ENCODE measurements at places on chromosomes 1 and 21. TPM values are rescaled to one million over a fixed set of nuclear protein-coding genes. Genes with fewer than 3 reads are reported as not detected.

DNA sequence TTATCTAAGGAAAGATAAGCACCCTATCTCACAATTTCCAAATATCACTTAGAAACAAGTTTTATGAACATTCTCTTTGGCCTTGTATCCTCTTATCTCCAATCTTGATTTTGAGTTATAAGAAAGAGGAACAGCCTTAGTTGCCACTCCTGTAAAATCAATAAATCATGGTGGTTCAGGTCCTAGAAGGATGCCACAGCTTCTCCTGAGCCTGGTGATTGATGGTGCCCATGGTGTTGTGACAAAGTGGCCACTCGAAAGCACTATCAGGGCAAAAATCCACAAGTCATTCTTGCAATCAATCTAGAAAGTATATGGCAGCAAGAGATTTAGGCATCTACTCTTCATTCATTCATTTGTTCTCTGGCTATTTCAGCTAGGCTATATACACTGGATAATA is 27.8 kb downstream of the GBP6 start:
- DNase-seq, result no peak

The PGBD5 gene
- 1.0 TPM for polyA plus RNA-seq

DNA sequence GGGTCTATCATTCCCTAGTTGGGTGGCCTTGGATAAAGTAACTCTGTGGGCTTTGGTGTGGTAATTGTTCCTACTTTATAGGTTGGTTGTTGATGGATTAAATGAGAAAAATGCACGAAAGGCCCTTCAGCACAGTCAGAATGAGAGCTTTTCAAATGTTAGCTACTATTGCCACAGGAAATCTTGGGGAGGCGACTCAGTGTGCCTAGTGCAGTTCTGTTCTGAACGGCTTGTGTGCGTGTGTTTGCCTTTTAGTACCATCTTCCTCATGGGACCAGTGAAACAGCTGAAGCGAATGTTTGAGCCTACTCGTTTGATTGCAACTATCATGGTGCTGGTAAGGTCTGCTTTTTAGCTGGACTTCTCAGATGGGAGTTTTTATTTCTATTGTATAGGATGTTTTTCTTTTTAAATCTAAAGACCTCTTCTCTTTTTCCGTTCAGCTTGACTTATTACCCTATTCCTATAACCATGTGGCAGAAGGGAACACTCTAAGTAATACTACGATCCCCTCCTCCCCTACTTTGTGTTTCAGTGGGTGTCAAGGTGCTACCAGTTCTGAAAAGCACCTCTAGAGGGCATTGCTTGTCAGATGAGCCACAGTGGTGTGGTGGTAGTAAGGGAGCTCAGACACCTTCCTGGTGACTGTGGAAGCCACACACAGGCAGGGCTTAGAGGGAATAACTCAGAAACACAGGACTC is 9.2 kb downstream of the SFT2D2 start:
- DNase-seq, result no peak

DNA sequence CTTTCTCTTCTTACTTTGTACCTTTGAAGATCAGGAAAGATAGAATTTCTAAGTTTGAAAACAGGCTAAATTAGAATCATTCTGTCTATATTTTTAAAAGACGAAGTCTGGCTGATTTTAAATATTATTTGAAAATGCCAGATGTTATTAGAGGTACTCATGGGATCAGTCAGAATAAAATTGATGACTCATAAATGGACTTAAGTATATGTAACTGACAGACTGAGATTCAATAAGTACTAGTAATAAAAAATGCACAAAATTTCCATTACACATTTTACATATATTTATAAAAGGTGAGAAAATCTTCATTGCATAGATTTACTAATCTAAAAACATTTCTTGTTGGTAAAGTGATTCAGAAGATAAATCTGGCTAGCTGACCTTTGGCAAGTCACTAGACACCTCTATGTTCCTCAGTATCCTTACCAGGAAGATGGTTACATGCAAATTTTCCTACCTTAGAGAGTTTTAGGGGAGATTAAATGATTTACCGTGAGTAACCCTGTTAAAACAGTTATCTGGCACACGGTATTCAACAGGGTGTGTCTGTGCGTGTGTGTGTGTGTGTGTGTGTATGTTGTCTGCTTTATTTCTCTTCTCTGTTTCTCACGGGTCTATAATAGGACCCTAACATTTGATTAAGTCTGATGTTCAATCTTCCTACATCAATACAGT is 189.0 kb downstream of the RUNX1 start:
- DNase-seq, result no peak

DNA sequence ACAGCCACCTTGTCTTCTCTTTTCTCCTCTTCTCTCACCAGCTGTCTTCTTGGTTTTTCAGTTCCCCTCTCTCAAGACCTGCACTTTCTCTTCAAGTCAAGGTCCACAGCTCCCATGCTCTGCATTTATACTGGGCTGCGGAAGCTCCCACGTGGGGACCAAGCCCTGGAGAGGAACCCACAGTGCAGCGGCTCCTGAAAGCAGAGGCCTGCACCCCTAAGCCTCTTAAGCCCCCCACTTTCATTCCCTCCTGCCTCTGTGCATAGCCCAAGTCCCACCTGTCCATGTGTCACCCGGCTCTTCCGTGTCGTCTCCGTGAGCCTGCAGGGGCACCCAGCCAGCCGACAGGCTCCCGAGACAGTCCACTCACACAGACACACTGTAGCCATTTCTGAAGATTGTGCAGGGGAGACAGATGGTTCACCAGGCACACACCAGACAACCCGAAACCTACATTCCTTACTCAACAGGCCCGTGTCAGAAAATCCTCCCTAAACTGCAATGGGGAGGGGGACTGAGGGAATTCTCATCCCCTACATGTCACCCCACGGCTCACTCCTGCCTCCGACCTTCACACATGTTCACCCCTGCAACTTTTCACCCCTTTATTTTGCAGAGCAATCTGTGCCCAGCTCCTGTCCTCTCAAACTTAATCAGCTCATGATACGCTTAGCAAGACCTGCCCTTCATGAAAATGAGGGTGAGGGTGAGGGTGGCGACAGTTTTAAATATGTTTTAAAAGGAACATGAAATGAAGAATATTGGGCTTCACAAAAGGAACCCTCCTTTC is 6.3 kb downstream of the MX2 start:
- no peak for DNase-seq

DNA sequence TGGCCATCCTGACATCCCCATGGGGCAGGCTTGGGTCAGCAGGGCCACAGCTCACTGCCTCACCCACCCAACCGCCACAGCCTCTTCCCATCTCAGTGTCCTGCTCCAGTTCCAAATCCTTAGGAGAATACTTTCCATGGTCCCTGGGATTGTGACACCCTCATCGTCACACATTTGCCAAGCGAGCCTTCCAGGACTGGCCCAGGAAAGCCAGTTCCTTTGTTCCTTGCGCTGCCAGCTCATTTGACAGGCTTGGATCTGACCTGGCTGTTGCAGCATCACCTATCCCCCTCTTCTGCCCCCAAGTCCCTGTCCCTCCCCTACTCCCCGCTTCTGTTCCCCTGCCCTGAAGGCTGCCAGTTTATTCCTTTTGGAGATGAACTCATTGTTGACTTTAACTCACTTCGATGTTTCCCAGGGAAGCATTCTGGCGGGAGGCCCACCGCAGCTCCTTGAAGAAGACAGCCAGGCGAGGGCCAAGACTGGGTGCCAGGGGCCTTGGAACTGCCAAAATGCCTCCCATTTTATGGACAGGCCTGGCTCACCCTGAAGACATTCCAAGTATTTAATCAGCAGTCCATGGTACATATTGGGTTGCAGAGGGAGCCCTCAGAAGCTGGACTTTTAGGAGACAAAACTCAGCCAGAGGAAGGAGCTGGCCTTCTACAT is 10.2 kb upstream of the GNL2 start:
- no peak for DNase-seq

- DNase-seq, result no peak
Observed at GRCh38 chr21:31901315-31901714, 28.5 kb downstream of the HUNK start.

DNA sequence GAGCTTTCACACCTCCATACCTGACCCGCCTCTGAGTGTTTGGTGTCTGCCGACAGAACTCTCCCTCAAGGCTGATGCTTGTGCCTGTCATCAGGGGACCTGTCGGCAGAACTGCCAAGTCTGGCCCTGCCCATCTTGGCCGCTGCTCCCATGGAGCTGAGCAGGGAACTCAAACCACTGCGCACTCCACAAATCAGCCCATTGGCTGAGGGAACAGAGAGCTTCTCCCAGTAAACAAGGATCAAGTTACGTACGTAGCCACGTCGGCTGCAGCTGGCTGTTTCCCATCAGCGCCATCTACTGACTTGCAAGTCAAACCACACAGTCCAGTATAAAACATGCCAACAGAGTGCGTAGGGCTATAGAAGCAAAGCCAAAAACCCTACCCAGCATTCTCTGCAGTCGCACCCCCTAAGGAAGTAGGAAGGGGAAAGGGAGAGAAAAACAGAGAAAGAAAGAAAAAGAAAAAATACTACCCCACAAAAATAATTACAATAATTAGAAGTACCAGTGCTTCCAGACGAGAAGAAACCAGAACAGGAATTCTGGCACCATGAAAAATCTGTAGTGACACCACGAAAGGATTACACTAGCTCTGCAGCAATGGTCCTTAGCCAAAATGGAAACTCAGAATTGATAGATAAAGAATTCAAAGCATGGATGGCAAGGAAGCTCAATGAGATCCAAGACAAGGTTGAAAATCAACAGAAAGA is 13.1 kb downstream of the KRTAP13-1 start:
- DNase-seq, result no peak

DNA sequence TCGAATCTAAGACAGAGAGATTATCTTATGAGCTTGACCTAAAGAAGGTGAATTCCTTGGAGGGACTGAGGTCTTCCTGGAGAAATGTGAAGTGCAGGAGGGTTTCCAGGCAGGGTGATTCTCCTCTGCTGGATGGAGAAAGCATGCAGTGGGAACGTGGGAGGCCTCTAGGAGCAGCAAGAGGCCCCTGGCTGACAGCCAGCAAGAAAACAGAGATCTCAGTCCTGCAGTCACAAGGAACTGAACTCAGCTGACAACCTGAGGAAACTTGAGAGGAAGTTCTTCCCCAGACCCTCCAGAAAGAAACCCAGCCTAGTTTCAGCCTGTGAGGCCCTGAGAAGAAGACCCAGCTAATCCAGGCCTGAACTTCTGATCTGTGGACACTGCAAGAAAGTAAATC is 345.9 kb downstream of the FAM72C start:
- no peak for DNase-seq

The PRAMEF9 gene
- polyA plus RNA-seq, result not detected

- DNase-seq, result no peak
Observed at GRCh38 chr1:151944126-151944856, 35.0 kb upstream of the THEM4 start.

GRCh38 chr1:63294803-63295594 is 27.4 kb upstream of the FOXD3 start:
- no peak for DNase-seq

GRCh38 chr1:218473522-218473921 is 128.4 kb downstream of the TGFB2 start:
- no peak for DNase-seq

GRCh38 chr1:227440182-227440581 is 121.9 kb upstream of the CDC42BPA start:
- no peak for DNase-seq

DNA sequence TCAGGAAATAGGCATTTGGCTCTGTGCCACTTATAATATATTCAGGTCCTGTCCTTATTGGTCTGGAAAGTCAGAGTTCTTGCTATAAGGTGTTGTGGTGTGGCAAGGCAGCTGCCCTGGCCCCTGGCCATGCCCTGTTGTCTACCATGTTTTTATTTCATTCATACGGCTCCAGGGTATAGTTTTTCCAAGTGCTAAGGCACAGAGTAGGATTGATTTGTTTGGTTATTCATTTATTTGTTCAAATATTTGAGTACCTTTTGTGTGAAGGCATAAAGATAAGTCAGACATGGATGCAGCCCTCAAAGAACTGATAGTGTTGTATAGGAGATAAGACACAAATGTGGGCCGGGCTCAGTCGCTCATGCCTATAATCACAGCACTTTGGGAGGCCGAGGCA is 10.1 kb downstream of the ZBTB8B start:
- DNase-seq, result no peak

DNA sequence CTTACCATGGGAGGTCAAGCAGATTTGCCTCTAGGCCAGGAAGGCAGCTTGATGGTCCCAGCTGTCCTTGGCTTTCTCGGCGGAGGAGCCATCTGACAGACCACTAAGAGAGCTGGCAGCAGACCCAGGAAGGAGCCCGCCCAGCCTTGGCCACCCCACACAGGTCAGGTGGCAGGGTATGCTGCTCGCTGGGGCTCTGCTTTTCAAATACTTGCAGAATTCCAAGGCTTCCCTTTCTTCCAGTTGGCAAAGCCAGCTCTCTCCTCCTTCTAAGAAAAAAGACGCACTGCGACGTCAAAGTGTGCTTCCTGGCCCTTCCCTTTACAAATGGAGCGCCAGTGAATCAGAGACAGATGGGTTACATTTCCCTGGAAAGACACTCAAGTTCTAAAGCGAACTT is 229.4 kb downstream of the CACNA1E start:
- DNase-seq, result no peak

The SPAG17 gene
- polyA plus RNA-seq, result 0.07 TPM

- no peak for DNase-seq
Observed at GRCh38 chr1:43204394-43204793, 32.3 kb downstream of the CFAP57 start.

GRCh38 chr1:150543500-150544143 is 5.6 kb upstream of the ADAMTSL4 start:
- no peak for DNase-seq

DNA sequence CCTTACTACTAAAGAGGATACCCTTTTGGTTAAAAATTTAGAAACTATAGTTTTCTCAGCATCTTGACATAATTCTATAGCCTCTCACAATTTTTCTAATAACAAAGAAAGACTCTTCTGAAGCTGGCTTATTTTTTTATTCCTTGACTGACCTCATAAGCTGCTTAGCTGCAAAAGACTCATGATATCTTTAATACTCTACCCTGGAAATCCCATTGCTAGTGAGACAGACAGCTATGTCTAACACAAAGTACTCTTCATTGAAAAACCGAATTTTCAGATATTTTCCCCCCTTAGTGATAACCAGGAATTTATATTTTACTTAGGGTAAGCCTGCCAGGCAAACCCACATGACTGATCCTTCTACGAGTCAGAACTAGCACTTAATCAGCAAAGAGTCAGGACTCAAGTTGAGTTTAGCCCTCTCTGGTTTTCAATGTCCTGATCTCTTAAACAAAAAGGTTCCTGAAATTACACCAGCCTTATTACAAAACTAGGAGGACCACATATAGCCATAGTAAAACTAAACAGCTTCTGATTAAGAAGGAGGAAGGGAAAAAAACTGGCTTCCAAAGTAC is 56.9 kb downstream of the ENAH start:
- DNase-seq, result no peak

The FCRL5 gene
- not detected for polyA plus RNA-seq

Data from AG04450 (cell line).